Right atrium auricular region (tissue), 2 donors: ENCODE measurements at places on chromosomes 12 and 14.

GRCh38 chr12:49960474-49961110, 1.1 kb upstream of the AQP5 start:
- no peak for DNase-seq

DNA sequence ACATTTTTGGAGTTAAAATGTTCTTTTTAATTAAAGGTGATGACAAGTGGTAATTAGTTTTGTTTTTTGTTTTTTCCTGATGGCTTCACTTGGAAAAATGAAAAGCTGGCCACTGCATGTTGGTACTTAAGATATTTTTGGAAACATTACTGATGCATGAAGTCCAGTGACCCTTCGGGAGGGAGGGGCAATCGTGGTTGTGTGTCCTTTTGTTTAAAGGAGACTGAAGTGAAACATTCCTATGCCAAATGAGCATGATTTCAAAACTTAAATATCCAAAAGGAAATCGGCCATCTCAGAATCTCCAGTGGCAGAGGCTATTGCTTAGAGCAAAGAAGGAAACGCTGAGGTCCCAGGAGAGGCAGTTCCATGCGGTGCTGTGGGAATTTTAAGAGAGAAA, 20.1 kb downstream of the LTBP2 start:
- no peak for DNase-seq

DNA sequence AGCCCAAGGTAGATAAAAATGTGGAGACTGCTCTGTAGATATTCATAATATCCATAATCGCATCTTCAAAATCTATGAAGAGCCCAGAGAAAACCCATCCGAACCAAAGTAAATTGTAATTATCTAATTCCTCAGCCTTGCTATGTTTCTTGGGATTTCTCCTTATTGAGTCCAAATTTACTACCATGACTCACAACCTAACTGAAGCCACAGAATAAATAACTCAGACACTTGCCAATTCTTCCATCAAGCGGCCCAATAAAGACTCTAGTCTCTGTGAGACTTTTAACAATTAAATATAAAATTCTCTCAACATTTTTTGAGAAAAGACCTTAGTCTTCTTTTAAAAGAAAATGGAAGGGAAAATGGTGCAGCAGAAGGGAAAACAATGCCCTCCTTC, 409.8 kb downstream of the DAD1 start:
- no peak for DNase-seq

DNA sequence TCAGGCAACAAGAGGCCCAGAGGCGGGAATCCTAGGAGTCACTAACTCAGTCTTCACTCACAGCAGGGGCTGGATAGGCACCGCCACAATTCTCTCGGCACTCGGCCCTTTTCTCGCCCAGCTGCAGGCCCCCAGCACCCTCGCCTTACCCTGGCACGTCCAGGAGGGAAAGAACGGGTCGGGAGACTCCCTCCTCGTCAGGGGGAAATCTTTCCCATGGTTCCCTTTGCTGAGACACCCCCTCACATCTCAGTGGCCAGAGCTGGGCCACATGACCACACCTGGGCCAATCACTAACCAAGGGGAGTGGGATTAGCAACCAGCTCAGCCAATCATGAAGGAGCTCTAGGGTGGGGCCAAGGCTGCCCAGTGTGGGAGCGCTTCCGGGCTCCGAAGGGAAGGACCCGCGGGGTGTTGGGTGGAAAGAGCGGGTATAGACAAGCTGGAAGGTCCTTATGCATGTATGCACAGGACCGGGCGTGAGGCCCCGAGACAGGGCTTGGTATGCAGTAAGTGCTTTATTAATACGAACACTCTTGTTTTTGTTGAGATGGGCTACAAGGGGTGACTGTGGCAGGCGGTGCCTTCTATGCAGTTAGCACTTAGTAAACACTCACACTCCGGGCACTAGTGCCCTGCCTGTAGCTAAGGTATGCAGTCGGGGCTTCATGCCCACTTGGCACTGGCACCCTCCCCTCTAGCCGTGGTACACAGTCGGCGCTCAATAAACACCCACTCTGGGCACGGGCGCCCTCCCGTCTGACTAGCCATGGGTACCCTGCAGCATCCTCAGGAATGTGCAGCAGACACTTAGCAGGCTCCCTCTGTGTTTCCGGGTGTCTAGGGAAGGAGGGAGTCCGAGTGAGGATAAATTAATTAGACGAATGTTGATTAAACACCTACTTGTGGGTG, 40.3 kb downstream of the ADGRD1 start:
- no peak for DNase-seq

GRCh38 chr12:123973552-123974341, 732 bp downstream of the ZNF664 start:
- DNase-seq, result no peak

GRCh38 chr14:63435204-63435603, 108.0 kb downstream of the PPP2R5E start:
- DNase-seq, result no peak

DNA sequence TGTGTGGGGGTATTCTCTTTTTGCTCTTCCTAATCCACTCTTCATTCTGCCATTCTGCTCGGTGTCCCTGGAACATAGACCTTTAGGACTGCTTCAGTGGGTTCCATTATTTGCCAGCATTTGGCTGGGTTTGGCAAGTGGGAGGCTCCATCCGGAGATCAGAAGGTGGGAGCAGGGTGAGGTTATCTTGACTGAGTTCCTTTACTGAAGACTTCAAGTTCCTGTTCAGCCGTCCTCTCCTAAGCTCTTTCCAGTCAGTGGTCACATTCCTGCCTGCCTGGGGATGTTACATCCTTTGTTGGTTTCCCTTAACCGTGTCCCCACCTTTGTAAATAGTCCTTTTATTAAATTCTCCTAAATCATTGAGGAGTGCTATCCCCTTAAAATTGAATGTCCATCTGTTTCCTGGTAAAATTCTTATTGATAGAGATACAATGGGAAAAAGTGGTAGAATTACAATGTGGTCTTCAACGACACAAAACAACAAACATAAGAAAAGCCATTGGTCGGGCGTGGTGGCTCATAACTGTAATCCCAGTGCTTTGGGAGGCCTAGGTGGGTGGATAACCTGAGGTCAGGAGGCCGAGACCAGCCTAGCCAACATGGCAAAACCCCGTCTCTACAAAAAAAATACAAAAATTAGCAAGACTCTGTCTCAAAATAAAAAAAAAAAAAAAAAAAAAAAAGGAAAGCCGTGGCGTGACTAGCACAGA, 5.0 kb upstream of the MIA2 start:
- DNase-seq, result no peak

DNA sequence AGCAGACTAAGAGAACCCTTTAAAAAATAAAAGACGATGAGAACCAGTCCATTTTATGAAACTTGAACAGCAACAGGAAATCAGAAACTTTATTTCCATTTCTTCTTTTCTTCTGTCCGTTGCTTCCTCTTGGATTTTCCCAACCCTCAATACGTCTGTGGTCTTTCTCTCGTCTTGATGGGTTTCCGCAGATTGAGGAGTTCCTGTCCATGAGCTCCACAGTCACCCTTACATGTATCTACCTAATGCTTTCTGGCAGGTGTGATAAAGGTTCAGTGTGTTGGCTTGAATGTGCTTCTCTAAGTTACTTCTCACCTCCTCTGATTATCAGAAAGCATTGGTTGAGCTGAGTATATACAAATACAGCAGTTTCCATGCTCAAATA, 110.0 kb downstream of the ETV6 start:
- no peak for DNase-seq

GRCh38 chr12:109624467-109624866, 50.9 kb downstream of the MVK start:
- DNase-seq, result no peak
